ENCODE measurements at places on chromosomes 6 and 20.
A peak's percentile ranks its signal among the peaks of the same experiment; 100 is the strongest.

GRCh38 chr6:17178754-17179529 lies 77.1 kb downstream of the STMND1 start:
- no peak for DNase-seq

DNA sequence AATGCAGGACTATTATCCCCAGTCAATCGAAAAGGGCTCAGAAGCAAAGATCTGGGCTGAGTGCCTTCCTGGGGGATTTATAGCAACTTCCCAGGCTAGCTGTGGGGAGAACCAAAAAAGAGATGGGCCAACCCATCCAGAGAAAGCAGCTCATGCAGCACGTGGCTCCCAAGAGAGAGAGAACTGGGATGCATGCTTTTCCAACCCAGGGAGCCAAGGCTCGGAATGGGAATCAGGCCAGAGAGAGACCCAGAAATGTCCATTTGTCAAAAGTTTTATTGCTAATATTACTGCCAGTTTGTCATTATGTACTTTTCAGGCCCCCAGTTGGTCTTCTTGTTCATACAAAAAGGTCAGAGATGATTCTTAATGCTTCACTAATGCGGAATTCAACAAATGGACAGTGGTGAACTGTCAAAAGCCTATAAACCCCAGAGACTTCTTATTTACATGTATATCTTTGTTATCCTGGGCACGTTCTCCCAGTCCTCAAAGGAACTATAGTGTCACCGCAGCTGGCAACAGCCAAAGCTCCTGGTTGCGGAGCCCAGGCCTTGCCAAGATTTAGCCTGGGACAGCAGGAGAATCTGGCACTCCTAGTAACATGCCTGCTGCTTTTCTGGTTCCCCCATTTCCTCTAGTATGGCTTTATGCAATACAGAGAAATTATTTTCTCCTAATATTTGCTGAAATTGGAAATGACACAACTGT lies 139.1 kb upstream of the POU3F2 start:
- DNase-seq: no peak

GRCh38 chr6:30169658-30170614 lies 6.6 kb downstream of the TRIM15 start:
- no peak for DNase-seq

GRCh38 chr6:79564636-79565035 lies 27.4 kb upstream of the LCA5 start:
- no peak for DNase-seq

DNA sequence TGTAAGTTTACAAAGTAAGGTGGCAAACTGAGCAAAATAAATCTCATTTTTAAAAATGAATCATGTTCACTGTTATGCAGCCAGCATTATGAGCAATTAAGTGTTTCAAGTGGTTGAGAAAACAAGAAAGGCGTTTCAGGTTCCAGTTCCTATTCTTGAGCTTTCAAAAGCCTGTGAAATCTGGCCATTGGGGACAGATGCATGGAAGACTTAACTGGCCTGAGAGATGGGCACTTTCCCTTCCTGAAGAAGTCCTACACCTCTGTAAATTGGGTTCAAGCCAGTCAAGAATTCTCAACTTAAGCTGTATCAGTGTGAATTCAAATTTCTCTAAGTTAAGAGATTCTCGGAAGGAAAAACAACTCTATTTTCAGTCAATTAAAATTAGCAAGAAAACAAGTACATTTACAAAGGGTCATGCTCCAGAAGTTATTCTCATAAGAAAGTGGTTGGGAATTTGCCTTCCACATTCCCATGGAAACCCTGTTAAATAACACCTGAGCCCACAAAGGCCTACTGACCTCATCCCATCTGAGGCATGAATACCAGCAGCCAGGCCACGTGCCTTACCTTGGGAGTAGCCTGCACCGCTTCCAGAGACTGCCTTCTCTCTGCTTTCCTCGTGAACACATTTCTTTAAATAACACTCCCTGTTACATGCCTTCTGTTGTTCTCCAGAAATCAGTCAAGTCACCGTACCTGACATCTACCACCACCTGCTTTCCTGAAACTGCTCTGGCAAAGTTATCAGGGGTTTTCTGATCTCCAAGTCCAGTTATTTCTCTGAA lies 19.4 kb downstream of the MAP3K5 start:
- DNase-seq: no peak

GRCh38 chr6:159969204-159969912 lies 476 bp downstream of the IGF2R start:
- DNase-seq: peak; percentile 53

- DNase-seq: no peak
Observed at GRCh38 chr20:38298768-38299288, 5.1 kb upstream of the BPI start.

- no peak for DNase-seq
Observed at GRCh38 chr20:48975955-48976354, 54.4 kb downstream of the ARFGEF2 start.

- DNase-seq: no peak
Observed at GRCh38 chr20:7937328-7937727, 2.9 kb downstream of the HAO1 start.

DNA sequence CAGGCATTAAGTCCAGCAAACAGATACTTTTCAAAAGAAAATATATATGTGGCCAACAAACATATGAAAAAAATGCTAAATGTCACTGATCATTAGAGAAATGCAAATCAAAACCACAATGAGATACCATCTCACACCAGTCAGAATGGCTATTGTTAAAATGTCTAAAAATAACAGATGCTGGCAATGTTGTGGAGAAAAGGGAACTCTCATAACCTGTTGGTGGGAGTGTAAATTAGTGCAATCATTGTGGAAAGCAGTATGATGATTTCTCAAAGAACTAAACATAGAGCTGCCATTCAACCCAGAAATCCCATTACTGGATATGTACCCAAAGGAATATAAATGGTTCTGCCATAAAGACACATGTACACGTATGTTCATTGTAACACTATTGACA lies 20.6 kb downstream of the KCNQ5 start:
- no peak for DNase-seq

- no peak for DNase-seq
Observed at GRCh38 chr6:9523462-9523861, 891.4 kb downstream of the TFAP2A start.

DNA sequence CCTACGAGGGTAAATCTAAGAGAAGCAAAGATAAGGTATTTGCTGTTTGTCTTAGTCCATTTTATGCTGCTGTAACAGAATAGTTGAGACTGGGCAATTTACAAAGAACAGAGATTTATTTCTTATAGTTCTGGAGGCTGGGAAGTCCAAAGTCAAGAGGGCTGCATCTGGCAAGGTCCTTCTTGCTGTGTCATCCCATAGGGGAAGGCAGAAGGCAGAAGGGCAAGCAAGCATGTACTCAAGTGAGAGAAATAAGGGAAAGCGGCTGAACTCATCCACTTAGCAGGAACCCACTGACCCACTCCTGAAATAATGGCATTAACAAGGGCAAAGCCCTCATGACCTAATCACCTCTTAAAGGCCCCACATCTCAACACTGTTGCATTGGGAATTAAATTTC lies 102.7 kb downstream of the AGPAT4 start:
- DNase-seq: no peak

- no peak for DNase-seq
Observed at GRCh38 chr6:161074496-161075121, 83.0 kb downstream of the MAP3K4 start.

DNA sequence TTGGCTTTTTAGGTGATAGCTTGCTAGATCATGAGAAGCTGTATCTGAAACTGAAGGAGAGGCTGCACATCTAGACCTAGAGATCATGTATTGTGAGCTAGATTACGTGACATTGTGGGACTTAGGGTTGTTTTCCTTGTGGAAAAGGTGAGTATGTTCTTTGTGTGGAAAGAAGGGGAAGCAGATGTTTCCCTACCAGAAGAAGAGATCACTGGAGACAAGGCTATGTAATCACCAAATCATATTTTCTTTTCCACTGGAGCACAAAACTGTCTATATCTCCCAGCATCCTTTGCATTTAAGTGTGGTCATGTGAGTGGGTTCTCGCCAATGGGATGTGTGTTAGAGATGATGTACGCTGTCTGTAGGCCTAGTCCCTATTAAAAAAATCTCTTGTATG lies 7.0 kb upstream of the EPB41L2 start:
- no peak for DNase-seq

DNA sequence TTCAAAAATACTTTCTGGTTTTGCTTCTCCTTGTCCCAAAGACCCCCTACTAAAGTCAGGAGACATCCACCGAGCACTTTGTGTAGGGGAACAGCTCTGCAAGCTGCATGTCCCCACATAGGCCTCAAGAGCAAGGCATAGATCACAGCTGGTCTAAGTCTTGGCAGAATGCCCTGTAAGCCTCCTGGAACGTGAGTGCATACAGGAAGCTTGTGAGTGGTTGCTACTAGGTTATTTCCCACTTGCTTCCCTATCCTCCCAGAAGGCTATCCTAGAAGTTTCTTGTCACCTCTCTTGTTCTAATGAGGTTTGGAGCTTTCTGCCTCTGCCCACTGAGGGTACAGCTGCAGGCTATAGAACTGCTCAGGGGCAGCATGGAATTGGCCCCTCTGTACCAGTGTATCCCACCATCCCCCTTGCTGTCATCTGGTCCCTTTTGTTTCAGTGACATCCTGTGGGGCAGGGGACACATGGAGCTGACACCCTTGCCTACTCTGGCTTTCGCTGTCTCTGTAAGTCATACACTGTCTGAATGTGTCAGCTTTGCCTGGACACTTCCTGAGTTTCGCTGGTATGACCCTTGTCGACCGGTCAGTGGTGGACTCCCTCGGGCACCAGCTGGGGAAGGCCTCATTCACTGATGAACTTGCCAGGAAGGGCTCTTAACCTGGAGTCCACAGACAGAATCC lies 35.6 kb upstream of the KCNK16 start:
- no peak for DNase-seq

GRCh38 chr6:86913795-86914194 lies 23.5 kb upstream of the HTR1E start:
- DNase-seq: no peak

GRCh38 chr6:148599967-148600426 lies 146.8 kb upstream of the UST start:
- no peak for DNase-seq

GRCh38 chr6:169839029-169839481 lies 87.6 kb downstream of the ERMARD start:
- no peak for DNase-seq

DNA sequence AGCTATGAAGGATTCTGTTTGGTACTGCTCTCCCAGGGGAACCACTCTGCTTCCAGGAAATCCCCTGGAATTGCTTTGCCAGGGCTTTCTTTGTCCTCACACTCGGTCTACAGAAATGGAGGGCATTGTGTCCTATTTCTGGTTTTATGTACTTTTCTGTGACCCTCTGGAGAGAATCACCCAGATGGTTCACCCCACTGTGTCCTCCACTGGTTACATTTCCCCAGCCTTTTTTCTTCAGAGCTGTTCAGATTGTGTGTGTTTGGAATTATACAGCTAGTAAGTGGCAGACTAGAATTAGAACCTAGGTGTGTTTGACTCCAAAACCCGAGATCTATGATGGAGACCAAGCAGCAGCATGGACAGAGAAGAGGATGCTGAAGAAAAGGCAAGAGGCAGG lies 80.8 kb downstream of the CD164 start:
- DNase-seq: no peak

- DNase-seq: no peak
Observed at GRCh38 chr6:136315594-136315993, 25.9 kb upstream of the BCLAF1 start.

DNA sequence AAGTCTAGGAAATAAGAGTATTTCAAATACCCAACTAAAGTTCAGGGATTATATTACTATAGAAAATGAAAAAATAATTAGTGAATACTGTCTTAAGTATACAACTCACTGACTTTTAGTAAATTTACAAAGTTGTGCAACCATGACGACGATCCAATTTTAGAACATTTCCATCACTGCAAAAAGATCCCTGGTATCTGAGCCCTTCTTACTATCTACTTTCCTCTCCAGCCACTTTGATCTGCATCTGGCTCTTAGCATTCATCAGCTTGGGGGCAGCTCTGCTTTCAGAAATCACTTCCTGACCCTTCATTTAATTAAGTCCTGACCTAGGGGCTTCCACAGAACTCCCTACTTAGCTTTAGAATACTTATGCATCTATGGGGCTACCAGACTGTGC lies 38.2 kb upstream of the RBL1 start:
- no peak for DNase-seq

DNA sequence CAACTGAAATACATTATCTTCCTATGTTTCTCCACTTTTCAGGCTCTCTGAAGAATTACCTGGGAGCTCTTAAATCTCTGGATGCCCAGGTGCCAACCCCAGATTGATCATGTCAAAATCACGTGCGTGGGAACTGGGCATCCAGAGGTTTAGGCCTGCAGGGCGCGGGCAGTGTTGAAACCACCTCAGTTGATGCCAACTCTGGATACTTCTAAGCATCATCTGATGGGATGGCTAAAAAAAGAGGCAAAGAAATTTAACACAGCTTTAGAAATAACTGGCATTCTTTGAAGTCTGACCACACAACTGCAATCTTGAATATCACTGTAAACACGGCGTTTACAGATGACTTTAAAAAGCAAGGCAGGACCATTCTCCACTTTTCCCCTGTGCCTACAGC lies 41.9 kb downstream of the PTGIS start:
- no peak for DNase-seq

DNA sequence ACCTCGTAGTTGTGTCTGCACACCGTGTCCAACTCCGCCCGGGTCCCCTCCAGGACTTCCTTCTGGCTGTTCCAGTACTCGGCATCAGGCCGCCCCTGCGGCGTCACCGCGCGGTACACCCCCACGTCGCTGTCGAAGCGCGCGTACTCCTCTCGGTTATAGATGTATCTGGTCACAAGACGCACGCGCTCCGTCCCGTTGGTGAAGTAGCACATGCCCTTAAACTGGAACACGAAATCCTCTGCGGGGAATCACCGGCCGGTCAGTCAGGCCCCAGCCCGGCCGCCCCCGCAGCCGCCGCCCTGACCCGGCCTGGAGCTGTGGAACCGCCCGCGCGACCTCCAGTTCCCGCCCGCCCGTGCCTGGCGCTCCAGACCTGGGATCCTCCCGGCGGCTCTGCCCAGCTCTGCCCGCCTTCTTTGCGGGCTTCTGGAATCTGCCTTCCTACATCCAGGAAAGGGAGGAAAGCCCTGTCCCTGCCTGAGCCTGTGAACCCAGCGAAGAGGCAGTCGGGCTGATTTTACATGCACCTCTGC lies 1.6 kb downstream of the HLA-DQB1 start:
- DNase-seq: peak; percentile 13

DNA sequence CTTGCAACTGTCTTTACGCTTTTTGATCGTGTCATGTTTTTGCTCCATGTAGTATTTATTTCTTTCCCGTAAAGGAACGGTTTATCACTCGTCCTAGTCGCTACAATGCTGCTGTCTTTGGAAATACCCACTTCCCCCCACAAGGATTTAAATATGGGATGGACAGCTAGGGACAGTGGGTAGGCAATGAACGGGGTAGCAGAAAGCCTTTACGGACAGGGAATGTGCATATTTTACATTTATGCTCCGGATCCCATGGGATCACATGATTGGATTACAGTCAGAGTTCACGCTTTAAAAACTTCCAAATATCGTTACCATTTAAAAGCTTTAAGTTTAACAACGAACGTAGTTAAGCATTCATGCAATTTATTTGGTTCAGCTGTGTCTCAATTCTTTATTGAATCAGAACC lies 1.2 kb downstream of the HIVEP1 start:
- no peak for DNase-seq

- no peak for DNase-seq
Observed at GRCh38 chr6:123771126-123771525, 32.5 kb upstream of the NKAIN2 start.

GRCh38 chr6:16277101-16277981 lies 39.0 kb downstream of the GMPR start:
- peak; percentile 40 for DNase-seq

GRCh38 chr20:24164360-24164759 lies 175.8 kb upstream of the GGTLC1 start:
- DNase-seq: peak; percentile 55

Data from stimulated activated naive CD8-positive, alpha-beta T cell treated with anti-CD3 and anti-CD28 coated beads, Interleukin-15, Interleukin-2, amounts not matched to agents 100 U/mL and 50 U/mL, for 24 hours (primary cell).